Stimulated activated memory B cell treated with anti-CD40 and anti-IgM and Interleukin-4, amounts not matched to agents 10 μg/mL and 1 μg/mL and 100 μg/mL, for 72 hours (primary cell): ENCODE measurements at places on chromosomes 3 and 15.

DNA sequence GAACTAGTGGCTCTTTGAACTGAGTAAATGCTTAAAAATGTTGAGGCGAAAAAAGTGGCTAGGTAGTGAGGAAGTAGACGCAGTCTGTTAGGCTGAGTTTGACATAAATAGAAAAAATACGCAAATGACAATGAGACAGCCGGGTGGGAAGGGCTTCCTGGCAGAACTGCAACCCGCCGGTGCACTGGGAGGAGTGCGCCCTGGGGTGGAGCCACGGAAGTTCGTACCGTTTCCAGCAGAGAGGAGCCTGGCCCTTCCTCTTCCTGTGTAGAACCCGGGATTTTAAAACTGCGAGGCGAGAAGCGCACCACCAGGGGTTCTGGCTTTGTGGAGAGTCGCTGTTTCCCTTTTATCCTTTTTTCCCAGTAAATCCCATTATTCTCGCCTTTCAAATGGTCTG lies 602.6 kb downstream of the PYDC2 start:
- ATAC-seq, result peak; percentile 87

GRCh38 chr3:122929188-122930062 lies 98.1 kb downstream of the SEMA5B start:
- ATAC-seq, result no peak

GRCh38 chr3:34207002-34207401 lies 408.6 kb downstream of the PDCD6IP start:
- ATAC-seq, result no peak

- ATAC-seq, result no peak
Measured at GRCh38 chr3:170327040-170327808, 30.3 kb upstream of the SKIL start.

- no peak for ATAC-seq
Measured at GRCh38 chr3:194476784-194477183, 10.0 kb downstream of the ATP13A3 start.

GRCh38 chr3:54630101-54630623 lies 297.7 kb downstream of the LRTM1 start:
- no peak for ATAC-seq

DNA sequence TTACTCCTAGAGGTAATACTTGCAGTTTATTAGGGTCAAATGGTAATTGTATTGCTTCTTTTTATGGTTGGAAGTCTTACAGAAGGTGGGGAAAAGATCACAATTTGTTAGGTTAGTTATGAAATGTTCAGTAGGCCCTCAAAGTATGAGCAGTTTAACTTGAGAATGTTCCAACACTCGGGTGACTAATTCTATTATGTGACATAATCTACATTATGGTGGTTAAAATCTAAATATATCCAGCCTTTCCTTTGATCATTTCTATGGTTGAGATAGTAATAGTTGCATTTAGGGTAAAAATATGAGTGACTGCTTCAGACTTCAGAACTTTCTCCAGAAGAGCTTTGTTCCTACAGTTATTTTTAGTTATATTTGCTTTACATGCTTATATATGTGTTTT lies 19.6 kb upstream of the FBXO22 start:
- ATAC-seq, result no peak

DNA sequence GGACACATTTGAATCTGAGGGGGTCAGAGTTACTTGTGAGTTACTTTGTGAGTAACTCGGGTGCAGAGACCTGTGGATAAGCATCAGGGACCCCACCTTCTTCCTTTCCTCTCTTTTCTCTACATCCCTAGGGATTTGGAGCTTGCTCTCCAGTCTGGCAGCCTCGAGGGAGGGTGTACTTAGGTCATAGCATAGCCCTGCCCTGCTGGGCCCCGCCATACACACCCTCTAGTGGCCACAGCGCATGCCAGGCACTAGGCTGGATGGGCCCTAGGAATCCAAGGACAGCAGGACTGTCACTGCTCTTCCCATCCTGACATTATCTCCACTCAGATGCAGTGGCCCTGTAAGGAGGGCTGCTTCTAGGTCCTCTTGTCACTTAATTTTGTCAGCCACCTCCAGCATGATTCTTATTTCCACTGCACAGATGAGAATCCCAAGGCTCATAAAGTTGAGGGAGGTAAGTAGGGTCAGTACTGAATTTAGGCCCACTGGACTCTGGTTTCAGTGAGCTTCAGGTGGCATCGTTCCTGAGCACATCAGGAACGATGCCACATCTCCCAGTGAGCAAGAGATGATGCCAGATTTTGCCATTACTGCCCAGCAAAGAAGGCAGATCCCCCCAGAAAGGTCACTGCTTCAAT lies 3.6 kb upstream of the SMAD6 start:
- no peak for ATAC-seq

DNA sequence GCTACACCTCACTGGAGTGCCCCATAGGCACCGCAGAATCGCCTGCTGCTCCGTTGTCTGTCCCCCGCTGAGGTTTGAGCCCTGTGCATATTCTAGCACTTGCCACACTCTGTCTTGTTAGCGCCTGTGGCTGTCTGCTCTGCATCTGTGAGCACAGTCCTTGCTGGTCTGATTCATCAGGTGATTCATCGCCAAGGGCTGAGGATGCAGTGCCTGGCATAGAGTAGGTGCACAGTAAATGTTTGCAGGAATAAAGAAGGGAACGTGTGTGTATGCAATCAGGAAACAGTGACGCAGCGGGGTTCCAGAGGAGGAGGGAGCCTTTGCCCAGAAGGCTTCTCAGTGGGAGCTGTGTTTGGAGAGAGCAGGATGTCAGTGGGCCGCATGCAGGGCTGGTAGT lies 124.0 kb upstream of the PLXNA1 start:
- ATAC-seq, result peak; percentile 42

GRCh38 chr3:38579551-38580449 lies 69.7 kb downstream of the SCN5A start:
- peak; percentile 54 for ATAC-seq

GRCh38 chr3:135500034-135500433 lies 465.5 kb upstream of the PPP2R3A start:
- ATAC-seq, result no peak

DNA sequence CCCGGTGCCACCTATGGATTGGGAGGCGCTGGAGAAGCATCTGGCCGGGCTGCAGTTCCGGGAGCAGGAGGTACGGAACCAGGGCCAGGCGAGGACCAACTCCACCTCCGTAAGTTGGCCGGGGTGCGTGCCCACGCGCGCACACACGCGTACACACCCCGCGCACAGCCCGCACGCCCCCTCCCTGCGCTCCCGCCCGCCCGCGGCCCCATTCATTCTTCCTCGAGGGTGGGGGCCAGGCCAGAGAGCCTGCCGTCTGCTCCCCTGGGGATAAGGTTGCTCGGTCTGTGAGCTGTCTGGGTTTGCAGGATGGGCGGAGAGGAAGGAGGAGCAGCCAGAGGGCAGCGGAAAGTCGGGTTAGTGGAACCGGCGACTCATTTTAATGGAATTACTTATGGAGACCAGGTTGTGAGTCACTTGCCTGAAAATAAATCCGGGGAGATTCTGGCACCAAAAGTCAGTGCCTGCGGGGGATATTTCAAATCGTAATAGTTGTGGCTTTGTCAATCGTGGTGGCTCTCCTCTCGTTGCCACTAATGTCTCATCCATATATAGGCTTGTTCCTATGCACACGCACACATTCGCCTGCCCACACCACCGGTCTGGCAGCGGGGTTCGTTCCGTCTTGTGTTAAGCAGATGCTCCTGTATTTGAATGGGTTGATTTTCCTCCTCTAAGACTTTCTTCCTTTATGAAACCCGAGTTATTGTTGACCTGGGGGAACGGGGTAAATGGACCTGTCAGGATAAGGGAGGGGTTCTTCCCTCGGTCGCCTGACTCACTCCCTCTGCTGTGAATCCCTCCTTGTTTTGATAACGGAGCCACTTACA lies 223.4 kb upstream of the IL12A start:
- peak; percentile 37 for ATAC-seq

DNA sequence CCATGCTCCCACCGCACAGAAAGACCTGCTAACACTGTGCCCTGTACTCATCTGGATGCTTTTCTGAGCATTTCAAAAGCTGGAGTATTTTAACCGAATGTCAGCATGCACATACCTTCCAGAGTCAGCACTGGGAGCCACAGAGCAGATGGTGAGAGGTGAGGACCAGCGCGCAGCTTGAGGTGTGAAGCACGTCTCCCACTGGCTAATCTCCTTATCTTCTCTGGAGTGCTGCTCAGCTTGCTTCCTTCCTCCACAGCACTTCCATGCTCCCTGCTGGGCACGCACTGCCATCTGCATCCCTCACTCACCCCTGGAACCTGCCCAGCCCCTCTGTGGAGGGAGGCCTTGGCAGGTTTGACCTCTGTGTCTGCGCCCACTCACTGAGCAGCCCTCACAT lies at the start of gene GNB5:
GNB5 (minus strand) TSS at position 186 of the 400 bp plus-strand sequence. CDS start 6,716 bp downstream, outside the sequence.
- no peak for ATAC-seq

DNA sequence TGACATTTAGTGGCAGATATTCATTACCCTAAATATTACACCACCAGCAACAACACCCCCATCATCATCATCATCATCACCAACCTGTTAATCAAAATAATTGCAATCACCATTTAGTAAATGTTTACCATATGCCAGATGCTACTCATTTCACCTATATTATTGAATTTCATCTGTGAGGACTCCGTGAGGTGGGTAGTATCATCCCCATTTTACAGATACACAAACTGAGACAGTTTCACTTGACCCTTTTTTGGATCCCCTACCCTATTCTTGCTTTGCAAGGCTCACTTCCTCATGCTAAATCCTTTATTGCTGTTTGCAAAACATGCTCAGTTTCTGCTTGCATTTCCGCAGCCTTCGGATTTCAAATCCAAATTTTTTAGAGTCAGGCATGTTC lies 18.3 kb upstream of the DET1 start:
- no peak for ATAC-seq

DNA sequence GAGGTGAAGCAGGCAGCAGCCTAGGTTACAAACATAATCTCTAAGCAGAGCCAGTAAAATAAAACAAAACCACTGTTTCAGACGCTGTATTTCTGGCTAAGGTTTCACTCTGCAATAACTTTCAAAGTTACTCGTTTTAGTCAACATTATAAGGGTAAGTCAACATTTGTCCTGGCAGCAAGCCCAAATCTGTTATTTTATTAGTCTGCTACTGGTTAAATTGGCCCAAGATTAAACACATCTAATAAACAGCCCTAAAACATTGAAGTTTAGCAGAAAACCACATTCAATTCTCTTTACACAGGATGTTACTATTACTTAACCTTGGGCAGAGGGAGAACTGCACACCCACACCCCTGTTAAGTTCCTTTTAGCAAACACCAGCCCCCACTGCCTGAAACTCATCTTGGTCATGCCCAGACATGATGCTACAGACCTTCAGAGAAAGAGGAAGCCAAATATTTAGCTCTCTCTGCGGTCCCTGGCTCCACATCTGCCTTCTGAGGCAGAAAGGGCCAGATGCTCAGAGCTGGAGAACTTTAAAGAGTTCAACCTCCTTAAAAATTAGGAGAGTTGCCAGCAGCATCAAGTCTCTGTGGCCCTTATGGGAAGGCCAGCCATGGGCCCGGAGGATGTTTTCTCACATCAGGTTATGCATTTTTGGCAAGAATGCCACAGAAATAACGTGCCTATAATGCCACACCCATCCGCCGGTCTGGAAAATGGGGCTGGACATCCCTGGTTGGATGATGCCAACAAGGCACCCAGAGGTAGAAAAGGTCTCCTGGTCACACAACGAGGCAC lies 17.9 kb downstream of the ARHGEF3 start:
- ATAC-seq, result peak; percentile 100
